Activated CD8-positive, alpha-beta memory T cell treated with anti-CD3 and anti-CD28 coated beads for 4 hours (primary cell): ENCODE measurements at places on chromosomes 13 and 19.

DNA sequence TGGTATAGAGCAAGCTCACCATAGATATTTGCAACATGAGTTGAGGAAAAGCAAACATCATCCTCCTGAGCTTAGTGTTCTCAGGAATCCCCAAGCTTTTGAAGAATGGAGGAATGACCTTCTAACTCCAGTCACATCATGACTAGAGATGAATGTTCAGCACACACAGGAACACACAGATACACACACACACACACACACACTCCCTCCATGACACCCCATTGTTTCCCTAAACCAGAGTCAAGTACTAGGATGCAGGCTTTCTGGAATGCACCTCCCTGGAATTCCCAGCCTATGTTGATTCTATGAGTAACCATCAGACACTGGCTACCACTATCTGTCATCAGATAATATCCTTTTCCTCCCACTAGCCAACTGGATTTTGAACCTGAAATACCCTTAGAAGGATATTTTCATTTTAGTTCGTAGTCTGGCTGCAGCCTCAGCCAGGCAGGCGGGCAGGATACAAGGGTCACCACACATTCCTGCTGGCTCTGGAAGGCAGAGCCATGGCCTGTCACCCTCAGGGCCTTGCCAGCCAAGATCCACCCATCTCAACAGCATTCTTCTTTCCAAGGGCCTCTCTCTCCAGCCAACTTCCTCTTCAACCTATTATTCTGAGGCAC lies 162.4 kb downstream of the FOXO1 start:
- no peak for DNase-seq

DNA sequence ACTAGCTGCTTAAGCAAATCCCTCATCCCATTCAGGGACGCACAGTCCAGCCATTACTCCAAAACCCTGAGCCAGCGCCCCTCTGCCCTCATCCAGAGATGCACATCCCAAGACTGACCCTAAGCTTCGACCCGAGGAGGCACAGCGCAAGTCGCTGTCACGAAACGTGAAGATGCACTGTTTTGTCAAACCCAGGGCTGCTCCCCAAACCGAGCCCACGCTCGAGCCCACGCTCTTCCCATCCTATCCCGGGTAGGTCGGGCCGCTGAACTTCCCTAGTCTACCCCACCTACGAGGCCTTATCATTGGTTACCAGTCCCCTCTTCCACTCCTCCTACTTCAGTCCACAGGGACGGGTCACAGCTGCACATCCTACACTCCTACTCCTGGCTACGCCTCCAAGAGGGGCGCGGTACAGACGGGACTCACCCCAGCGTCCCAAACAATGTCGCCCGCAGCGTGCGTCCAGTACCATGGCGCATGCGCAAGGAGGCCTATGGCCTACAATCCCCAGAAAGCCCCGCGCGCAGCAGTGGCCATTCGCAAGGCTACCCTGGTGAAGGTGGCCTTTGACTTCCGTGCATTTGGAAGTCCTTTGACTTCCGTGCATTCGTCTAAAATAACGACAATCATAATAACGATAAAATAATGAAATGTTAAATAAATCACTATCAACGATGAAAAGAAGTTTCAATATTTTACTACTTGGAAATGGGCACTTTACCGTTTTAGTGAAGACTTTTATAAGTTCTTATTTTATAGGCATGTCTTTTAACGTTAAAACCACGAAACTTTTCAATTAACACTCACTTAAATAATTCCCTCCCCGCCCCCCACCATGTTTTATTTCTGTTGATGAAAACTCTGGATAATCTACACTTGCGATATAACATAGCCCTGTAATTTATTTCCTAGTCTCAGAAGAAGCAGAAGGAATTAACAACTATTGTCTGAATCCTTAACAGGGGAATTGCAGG lies at the start of gene ZNF285:
ZNF285 (minus strand) TSS at position 470 of the 977 bp plus-strand sequence. CDS start 4,395 bp downstream, outside the sequence.
- DNase-seq, result peak; percentile 48

- DNase-seq, result no peak
These were observed 106.0 kb upstream of the CSNK1A1L start for GRCh38 chr13:37211487-37211886.

DNA sequence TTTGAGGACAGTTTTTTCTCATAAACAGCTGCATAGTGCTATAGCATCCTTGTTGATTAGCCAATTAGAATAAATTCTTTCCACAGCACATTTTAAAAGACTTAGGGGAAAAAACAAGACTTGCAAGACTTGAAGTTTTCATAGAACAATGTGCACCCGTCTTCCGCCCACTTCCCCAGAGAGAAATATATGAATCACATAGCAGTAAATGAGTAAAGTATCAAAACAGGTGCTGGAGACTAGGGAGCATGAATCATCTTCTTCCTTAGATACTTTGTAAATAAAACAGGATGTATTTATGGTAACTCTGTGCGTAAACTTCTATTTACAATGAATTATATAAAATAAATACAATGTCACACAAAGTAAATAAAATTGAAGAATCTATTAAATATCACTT lies 75.1 kb downstream of the COL4A2 start:
- no peak for DNase-seq

DNA sequence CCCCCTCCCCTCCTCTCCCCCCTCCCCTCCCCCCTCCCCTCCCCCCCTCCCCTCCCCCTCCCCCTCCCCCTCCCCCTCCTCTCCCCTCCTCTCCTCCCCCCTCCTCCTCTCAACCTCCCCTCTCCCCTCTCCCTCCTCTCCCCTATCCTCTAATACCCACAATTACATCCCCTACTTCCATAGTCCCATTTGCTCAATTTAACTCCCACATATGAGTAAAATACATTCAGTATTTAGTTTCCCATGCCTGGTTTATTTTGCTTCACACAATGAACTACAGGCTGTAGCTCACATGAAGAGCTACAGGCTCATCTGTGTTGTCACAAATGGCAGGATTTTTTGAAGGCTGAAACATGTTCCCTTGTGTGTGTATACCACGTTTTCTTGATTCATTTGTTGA lies 6.9 kb downstream of the NLRP5 start:
- DNase-seq, result no peak

- no peak for DNase-seq
These were observed 504.3 kb downstream of the IRS2 start for GRCh38 chr13:109281903-109282635.

DNA sequence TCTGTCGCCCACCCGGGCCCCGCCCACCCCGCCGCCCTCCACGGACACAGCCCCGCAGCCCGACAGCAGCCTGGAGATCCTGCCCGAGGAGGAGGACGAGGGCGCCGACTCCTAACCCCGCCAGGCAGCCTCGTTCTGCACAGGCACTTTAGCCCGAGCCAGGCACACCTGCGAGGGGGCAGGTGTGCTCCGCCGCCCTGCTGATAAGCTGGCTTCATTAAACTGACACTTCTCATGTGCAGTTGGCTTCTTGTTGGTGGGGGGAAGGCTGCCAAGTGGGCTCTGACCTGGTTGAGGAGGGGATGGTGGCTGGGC lies 8.2 kb downstream of the IL4I1 start:
- no peak for DNase-seq

DNA sequence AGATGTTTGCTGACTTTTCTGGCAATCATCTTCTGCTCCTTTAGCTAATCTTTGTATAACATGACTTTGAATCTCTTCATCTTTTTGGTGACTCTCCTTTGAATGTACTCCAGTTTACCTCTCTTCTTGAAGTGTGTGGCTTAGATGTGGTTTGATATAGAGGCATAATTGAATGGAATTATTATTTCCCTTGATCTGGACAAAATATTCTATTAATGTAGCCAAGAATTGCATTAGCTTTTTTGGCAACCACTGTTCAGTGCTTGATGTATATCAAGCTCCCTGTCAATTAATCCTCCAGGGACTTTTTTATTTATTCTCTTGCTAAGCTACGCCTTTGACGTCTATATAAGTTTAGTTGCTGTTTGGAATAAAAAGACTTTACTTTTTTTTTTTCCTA lies 490.8 kb downstream of the PCDH20 start:
- no peak for DNase-seq

DNA sequence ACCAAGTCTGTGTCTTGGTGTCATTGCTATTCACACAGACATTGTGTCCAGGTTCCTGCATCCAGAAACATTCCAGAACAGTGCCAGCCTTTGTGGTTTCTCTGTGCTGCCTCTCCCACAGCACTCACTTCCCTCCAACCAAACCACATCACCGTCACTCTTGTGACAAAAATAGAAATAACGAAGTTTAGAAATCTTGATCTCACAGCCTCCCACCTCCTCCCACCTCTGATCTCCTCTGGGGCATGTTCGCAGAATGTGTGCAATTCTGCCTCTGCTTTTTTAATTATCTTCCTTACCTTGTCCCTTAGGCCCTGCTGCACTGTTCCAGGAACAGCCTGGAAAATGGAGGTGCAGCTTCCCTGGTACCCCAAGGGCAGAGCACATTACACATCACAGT lies 8.7 kb upstream of the SERPINE3 start:
- no peak for DNase-seq

- DNase-seq, result no peak
These were observed 81.1 kb downstream of the STK24 start for GRCh38 chr13:98495627-98496478.

- DNase-seq, result no peak
These were observed 119.7 kb upstream of the SPATA13 start for GRCh38 chr13:24040835-24041234.
